ENCODE measurements at places on chromosomes 12 and 14.

DNA sequence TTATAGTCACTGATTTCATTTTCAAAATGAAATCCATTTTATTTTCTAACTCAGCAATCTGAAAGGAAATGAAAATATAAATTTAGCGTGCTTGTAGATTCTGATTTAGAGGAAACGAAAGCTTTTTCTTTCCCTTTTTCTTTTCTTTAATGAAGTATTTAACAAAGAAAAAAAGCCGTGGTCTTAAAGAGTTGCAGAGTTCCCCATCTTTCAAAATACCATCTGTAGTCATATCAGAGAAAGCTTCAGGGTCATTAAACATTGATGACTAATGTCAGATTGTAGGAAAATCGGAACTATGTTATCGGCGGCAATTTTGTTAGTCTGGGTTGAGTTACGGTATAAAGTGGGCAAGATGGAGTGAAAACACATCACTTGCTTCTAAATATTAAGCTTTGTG is 32.3 kb downstream of the DRAM1 start:
- no peak for DNase-seq

- DNase-seq: no peak
Observed at GRCh38 chr12:132117558-132117875, 26.6 kb downstream of the DDX51 start.

DNA sequence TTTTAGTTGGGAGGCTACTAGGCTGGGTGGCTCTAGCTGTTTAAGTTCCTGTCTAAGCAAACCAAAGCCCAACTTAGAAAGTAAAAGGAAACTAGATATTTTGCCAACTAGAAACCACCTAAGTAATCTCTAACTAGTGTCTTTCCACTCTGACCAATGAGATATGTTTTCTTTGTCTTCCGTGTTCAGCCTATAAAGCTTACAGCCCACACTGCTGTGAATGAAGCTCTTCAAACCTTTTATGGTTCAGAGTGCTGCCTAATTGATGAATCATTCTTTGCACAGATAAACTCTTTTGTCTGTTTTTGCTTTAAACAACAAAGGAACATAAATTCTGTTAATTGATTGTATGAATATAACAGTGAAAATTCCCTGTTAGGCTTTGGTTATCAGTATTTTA is 66.1 kb downstream of the FUT8 start:
- no peak for DNase-seq

GRCh38 chr12:103301642-103302591 is 193.9 kb downstream of the C12orf42 start:
- DNase-seq: no peak

GRCh38 chr12:83093426-83093825 is 406.7 kb downstream of the TMTC2 start:
- DNase-seq: no peak

GRCh38 chr12:6026998-6027397 is 81.9 kb upstream of the ANO2 start:
- DNase-seq: no peak

DNA sequence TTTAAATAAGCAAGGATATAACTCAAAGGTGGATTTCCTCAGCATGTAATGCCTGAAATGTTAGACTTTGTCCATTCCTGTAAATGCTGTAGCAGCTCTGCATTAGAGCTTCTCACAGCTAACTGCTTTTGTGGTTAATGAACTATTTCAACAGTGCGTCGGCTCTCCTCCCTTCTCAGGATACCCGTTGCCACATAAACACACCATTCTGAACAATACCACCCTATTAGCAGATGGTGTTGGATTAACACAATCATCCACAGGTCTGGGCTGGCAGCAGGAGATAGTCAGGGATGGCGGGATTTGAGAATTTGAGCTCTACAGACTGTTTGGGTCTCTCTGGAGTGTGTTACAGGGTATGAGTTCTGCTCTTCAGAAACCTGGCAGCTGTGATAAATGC is 33.5 kb upstream of the C12orf42 start:
- DNase-seq: no peak

GRCh38 chr14:74860899-74861733 is 14.8 kb downstream of the PROX2 start:
- peak; percentile 80 for DNase-seq

DNA sequence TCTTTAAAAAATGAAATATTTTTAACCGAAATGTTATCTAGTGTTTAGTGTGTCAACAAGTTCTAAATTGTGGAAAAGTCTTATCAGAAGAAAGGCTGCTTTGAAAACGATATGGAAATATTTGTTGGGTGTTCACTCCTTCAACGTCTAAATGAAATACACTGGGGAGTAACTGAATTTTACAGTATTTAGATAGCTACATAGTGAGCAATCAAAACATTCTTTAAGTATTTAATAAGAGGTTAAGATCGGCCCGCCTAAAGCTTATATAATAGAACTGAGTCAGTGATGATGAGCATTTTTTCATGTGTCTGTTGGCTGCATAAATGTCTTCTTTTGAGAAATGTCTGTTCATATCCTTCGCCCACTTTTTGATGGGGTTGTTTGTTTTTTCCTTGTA is 228.3 kb downstream of the RAD51B start:
- no peak for DNase-seq

DNA sequence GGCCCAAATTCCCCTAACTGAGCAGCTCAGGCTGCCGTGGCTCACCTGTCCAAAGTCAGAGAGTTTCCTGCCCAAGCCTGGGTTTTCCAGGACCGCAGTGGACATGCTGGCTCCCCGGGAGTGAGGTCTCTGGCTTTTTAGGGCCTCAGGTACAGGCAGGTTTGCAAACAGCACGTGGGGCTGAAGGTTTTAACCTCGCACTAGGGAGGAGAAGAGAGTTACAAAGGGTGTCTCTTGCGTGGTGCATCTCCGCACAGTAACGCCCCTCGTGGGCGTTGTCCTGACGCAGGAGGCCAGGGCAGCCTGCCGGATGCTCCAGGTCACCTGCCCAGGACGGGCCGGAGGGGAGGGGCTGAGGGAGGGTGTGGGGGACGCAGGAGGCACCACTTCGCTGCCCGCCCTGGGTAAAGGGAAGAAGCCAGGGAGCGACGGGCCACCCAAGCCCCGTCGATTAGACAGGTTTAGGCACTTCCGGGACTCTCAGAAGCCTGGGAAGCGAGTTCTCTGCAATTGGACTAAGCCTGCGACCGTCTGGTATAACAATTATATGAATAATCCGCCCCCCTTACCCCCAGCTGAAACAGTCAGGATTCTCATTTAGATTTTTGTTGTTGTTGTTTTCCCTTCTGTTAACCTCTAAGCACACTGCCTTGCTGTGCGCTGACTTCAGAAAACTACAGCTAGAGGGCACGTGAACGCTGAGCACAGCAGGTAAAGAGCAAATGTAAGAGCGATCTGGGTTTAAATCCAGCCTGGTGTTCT is at the start of gene PAH:
PAH (minus strand) TSS at position 219 of the 762 bp plus-strand sequence; CDS start at position 105, 114 bp downstream.
- peak; percentile 1 for DNase-seq

DNA sequence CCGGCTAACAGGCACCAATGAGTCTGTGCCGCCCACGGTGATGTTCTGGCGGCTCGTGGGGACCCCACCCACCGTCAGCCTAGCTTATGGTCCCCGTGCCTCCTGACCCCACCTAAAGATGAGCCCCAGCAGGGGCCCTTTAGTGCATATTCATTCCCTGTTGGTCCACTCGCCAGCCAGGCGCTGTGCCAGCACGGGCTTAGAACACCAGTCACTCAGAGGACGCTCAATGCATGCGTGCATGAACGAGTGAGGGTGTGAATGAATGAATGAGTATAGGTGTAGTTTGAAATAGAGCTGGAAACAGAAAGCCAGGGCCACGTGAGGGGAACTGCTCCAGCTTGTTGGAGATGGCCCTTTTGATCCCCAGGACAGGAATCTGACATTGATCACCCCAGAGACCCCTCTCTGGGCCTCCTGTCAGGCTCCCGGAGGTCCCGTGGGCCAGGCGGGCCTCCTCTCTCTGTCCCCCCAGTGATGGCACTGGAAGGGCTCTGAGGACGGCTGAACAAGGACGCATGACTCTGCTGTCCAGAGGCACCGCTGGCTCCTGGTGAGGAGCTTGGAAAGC is 193.9 kb upstream of the C14orf180 start:
- DNase-seq: no peak

- DNase-seq: no peak
Observed at GRCh38 chr14:41901089-41901488, 294.4 kb downstream of the LRFN5 start.

- no peak for DNase-seq
Observed at GRCh38 chr14:98916476-98916875, 355.5 kb downstream of the BCL11B start.

GRCh38 chr12:128298091-128298748 is 31.2 kb downstream of the TMEM132C start:
- no peak for DNase-seq

- DNase-seq: no peak
Observed at GRCh38 chr12:122856999-122857671, 21.9 kb downstream of the HIP1R start.

- DNase-seq: no peak
Observed at GRCh38 chr12:12606781-12607589, 4.7 kb upstream of the CREBL2 start.

GRCh38 chr12:54300732-54301427 is at the start of gene NFE2:
NFE2 (minus strand) TSS chr12:54301015; CDS start chr12:54295248, 5,767 bp downstream.
- peak; percentile 41 for DNase-seq

- no peak for DNase-seq
Observed at GRCh38 chr12:113239811-113240331, 18.6 kb downstream of the TPCN1 start.

DNA sequence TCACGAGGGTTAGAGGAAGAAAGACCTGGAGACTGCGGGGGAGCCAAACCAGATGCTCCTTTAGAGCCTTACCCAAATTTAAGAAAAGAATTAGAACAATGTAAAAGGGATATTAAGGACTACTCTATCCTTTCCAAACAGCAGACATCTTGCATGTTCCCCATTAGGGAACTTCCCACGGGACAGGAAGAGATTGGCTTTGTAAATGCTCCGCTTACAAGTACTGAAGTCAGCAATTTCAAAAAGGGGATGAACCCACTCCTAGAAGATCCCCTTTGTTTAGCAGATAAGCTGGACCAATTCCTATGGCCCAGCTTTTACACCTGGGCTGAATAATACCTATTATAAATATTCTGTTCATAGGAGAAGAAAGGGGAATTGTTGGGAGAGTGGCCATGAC is 74.2 kb downstream of the APOBEC1 start:
- DNase-seq: no peak

DNA sequence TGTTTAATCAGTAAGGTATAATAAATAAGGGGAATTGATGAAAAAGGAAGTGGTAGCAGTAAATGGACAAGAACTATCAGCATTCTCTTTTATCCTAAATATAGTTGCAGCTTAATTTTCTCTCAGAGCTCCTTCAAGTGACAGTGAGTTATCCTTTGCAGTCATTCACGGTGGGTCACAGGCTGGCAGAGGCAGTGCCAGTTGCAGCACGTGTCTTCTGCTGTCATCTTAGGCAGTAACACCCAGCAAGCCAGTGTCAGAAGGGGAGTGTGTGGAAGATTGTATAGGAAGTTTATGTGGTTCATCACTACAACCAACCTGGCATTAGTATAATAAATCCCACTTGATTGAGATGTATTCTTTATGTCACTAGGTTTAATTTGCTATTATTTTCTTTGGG is 170.0 kb downstream of the CCDC91 start:
- DNase-seq: no peak

DNA sequence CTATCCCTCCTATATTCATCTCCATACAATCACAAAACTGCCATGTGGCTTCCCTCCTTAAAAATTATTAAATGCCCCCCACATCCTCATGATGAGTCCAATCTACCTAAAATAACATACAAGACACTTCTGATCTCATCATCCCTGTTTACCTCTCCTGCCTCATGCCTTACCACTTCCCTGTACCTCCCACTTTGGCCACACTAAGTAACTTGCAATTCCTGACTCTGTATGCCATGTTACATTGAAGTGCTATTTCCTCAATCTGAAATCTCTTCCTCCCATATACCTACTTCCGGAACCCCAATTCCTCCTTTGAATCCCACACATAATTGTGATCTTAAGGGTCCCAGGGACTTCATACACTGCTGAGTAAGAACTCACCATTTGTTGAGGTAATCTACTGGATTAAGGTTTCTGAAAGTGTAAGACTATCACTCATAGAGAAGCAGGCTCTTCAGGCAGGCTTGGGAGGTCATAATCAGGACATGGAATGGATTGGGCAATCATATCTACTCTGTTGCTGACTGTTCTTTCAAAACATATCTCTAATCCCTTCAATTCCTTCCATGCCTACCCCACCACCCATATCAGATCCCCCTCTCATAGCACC is 117.6 kb upstream of the PLEKHG7 start:
- DNase-seq: no peak

DNA sequence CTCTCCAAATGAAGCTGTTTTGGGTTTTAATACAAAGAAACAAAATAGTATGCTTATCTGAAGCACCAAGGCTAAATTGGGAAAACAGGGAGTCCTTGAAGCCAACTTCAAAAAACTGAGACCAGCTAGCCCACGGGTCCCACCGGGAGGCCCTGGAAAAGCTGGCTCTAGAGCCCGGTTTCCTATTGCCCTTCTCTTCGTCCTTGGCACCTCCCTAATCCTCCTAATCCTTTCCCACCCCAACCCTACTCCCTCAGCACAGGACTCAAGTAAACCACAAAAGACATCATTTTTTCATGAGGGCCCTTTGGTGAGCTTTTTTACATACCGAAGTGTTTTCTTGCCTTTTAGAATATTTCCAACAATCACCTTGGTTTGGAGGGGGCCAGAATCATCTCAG is 11.3 kb downstream of the LRRC74A start:
- no peak for DNase-seq

DNA sequence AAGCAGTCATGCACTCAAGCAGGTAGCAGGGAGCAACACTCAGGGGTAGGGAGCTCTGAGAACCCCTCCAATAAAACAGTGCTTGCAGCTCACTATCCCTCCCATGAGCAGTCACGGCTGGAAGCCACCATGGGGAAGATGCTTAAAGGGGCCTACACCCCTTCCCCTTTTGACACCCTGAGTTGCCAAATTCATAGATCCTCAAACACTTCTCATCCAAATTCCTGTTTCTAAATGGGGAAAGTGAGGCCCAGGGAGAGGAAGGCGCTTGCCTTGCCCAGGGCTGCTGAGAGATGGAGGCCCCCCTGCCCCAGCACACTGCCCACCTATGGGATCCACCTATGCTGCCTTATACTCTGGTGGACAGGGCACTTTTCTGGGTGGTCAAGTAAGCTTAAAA is 7.2 kb upstream of the ENDOU start:
- no peak for DNase-seq

DNA sequence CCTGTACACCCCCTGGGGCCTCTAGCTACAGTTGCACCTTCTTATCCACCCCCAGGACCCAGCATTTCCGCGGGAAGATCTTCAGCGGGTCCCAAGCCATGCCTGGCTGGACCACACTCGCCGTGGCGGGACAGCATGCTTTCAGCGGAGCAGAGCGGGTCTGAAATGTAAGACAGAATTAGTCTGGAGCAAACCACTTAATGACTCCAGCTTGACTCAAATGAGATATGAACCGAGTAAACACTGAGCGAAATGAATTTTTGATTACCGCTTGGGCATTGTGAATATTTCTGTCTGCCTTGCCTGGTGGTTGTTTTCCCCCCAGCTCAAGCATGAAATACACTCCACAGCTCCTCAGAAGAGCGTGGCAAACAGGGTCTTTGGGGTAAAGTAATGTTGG is 60.8 kb downstream of the SLC24A4 start:
- DNase-seq: no peak

GRCh38 chr12:68612202-68612601 is 1.5 kb downstream of the RAP1B start:
- DNase-seq: no peak

- DNase-seq: no peak
Observed at GRCh38 chr14:56324454-56324853, 206.2 kb downstream of the PELI2 start.
